NCI-H82 (cell line): ENCODE measurements at places on chromosomes 7 and 10.

- peak; percentile 55 for DNase-seq
Observed at GRCh38 chr7:142587578-142588191, 161.6 kb upstream of the PRSS1 start.

GRCh38 chr7:148385009-148385682 is 205.4 kb upstream of the C7orf33 start:
- no peak for DNase-seq

GRCh38 chr10:48498940-48499510 is 105.8 kb downstream of the ARHGAP22 start:
- DNase-seq, result no peak

GRCh38 chr7:47610506-47611044 is 28.7 kb upstream of the TNS3 start:
- DNase-seq, result no peak

GRCh38 chr7:137886281-137886680 is 39.5 kb upstream of the DGKI start:
- DNase-seq, result no peak

GRCh38 chr7:85765698-85766298 is 578.9 kb upstream of the SEMA3D start:
- peak; percentile 30 for DNase-seq

DNA sequence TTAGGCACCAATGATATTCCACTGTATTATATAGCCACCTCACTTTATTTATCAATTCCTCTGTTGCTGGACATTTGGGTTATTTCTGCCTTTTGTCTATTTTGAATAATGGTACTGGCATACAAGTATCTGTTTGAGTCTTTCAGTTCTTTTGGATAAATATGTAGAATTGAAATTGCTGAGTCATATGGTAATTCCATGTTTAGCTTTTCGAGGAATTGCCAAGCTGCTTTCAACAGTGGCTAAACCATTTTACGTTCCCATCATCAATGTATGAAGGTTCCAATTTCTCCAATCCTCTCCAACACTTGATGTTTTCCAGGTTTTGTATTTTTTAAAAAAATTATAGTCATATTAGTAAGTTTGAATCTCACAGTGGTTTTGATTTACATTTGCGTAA is 42.3 kb downstream of the JMJD1C start:
- no peak for DNase-seq

GRCh38 chr7:875476-876076 is 778 bp upstream of the GET4 start:
- no peak for DNase-seq

- peak; percentile 70 for DNase-seq
Observed at GRCh38 chr7:10412422-10413019, 561.2 kb upstream of the PHF14 start.

DNA sequence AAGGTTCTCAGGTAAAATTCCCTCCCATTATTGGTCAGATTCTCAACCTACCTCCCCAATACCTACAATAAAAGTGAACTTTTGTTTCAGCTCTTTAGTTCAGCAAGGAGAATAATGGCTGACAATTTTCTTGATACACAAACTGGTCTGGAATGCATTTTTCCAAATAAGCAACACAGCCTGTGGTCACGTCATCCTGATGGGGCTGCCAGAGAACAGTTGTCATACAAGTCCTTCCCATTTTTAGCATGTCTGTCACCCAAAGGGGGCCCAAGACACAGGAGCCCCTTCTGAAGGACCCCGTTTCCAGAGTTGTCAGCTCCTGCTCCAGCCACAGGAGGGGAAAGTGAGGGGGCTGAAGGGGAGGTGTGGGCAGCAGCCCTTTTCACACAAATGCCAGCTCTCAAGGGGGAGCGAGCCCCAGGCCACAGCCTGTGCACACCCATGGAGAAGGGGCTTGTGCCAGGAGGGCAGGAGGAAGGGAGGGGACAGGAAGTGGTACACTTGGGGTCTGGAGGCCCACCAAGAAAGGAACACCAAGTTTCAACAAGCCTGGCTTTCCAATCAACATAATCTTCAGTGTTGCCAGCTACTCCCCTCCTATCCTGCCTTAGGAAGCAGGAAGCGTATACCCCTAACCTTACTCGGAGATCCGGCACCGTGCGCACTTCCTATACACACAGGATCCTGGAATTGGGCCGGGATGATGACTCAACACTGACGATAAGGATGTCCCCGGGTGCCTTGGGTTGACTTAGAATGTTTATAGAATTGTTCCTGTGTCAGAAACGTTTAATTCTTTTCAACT is 43.4 kb upstream of the PDLIM1 start:
- DNase-seq, result no peak
